ENCODE measurements at places on chromosomes 4 and X.

DNA sequence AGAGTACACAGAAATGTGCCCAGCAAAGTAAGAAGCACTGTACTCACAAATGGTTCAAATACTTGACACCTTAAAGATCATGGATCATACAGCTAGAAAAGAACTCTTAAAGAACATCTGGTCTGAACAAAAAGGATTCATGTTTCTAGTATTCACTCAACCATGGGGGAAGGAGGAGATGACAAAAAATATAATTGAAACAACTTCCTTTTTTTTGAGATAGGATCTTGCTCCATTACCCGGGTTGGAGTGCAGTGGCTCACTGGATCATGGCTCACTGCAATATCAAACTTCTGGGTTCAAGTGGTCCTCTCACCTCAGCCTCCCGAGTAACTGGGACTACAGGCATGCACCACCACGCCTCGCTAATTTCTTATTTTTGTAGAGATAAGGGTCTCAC lies 6.0 kb downstream of the DHX15 start:
- no peak for DNase-seq

DNA sequence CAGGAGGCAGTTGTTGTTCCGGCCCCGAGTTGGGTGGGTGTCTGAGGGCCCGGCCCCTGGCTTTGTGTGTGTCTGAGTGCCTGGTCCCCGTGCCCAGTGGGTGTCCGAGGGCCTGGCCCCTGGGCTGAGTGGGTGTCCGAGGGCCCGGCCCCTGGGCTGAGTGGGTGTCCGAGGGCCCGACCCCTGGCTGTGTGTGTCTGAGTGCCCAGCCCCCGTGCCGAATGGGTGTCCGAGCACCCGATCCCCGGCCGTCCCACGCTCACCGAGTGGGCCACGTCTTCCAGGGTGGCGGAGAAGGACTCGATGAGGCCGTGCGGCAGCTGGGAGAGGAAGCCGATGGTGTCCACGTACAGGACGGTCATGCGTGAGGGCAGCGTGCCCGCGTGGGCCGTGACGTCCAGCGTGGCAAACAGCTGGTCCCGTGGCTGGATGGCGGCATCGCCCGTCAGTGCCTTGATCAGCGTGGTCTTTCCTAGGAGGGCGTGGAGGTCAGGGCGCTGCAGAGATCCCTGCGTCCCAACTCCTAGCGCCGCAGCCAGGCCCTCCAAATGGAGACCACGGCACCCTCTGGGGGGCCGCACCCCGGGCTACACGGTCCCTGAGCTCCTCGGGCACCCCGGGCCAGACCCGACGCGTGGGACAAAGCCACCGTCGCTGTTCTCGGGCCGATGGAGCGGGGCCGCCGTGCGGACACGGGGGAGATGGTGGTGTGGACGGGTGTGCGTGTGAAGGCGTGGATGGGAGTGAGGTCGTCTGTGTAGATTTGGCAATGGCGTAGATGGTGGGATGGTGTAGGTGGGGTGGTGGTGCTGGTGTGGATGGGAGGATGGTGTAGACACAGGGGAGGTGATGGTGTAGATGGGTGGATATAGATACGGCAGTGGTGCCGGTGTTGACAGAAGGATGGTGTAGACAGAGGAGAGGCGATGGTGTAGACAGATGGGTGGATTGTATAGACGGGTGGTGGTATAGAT lies 7.2 kb downstream of the GTPBP6 start:
- DNase-seq: no peak

DNA sequence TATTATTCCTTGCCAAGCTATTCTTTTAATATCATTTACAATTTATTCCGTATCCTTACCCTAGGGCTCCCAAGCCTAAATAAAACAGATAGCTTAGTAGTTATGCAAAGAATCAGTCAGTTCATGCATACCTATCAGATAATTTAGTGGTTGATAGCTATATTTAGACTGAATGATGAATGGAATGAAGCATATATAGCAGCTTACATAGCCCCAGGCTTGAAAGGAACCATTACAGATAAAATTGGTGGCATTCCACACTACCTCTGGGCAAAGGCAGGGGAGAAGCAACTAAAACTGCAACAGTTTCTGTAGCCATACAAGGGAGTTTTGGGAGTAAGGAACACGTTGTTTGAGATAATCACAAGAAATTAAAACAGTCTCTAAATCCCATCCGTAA lies 2.7 kb downstream of the ACE2 start:
- no peak for DNase-seq

GRCh38 chrX:1734806-1735205 lies 119.9 kb downstream of the ASMT start:
- DNase-seq: no peak

DNA sequence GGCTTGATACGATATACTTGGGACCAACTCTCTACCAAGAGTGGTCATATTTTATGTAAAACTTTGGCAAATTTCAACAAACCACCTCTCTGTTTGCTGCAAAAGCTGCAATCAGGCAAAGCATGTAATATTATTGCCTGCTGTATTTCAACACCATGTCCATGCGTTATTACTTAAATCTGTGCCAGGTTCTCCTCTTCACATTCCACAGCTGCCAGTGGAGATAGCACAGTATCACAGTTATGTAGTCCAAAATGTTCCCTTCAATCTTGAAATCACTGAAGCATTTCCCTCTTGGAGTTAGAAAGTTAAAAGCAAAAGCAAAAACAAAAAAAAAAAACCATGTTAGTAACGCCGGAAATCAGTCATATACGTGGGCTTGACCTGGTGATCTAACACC lies 396.7 kb upstream of the MAGEC2 start:
- DNase-seq: no peak

- peak; percentile 36 for DNase-seq
Measured at GRCh38 chr4:153522802-153523094, 56.6 kb downstream of the TMEM131L start.

Data from stimulated activated CD8-positive, alpha-beta memory T cell treated with anti-CD3 and anti-CD28 coated beads, Interleukin-4, amount 100 ng/mL, for 24 hours (primary cell).